Femur (tissue), 1 donor: ENCODE measurements at places on chromosomes 1 and 21.
A peak's percentile ranks its signal among the peaks of the same experiment; 100 is the strongest.

- peak; percentile 43 for DNase-seq
Measured at GRCh38 chr1:218677026-218677425, 331.9 kb downstream of the TGFB2 start.

- DNase-seq, result no peak
Measured at GRCh38 chr1:104720741-104721140, 971.0 kb downstream of the AMY1C start.

DNA sequence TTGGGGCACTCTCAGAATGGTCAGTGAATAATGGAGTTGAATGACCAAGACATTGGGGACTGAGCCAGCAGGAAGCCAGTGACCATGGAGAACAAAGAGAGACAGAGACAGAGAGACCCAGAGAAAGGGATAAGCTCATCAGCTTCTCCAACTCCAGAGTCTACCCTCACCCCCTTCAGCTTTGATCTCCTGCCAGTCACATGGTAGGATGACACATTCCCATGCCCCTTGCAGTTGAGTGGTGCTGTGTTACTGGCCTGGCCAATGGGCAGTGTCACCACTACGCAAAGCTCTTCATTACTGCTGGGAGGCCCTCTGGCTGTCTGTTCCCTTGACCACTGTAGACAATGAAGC lies 643.5 kb downstream of the AJAP1 start:
- no peak for DNase-seq

DNA sequence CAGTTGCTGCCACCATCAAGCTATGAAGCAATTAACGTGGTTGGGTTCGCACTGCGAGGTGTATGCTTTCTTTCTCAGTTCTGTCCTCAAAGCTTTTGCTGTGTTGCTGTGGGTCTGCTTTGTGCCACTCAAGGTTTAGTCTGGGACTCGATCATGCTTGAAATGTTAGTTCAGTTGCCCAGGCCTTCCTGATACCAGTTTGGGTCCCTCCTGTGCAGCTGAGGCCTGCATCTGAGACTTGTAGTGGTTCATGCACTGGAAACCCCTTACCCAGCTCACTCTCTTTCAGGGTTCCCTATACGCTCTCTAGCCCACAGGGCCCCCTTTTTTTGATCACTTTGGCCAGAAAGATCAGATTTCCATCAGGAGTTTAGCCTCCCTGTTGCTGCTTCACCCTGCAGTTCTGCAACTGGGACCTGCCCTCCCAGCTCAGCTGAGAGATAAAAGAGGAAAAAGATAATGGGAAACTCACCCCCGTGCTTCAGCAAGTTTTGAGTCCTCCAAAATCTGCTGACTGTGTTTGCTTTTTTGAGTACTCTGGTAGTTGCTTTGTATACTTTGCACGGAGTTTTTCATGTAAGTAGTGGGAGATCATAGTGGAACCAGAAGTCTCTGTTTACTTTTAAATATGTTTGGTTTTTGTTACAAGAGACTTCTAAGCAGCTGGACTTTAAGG lies 317.0 kb downstream of the HHAT start:
- DNase-seq, result no peak

GRCh38 chr1:89629146-89629545 lies 3.8 kb upstream of the LRRC8C start:
- DNase-seq, result no peak
